Fibroblast of upper back skin (primary cell): ENCODE measurements at places on chromosomes 2 and 18.

DNA sequence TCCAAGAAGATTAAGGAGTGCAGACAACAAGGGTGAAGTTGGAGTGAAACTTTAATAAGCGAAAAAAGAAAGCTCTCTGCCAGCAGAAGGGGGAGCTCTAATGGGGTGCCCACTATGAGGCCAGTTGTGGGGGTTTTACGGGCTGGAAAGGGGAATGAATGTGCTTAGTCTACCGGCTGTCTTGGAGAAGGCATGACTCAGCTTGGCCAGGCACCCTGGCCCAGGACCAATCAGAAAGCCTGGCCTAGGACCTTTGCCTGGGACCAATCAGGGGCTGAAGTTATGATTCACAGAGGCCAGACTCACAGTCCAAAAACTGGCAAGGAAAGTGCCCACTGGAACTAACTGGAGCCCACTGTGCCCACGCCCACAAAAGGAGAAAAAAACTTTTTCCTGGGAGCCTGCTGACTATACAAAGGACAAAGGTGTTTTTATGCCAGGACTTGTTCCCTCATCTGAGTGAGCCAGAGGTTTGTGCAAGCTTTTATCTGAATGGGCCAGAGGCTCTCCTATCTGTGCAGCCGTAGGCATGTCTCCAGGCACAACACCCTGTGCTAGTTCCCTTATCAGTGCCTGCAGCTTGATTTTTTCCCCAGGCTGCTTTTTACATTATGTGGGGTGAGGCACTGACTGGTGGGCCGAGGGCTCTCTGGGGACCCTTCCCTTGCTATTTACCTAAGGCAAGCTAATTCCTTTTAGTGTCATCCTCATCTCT, 18.6 kb downstream of the CMPK2 start:
- DNase-seq = no peak

GRCh38 chr2:26088038-26088643, 54.3 kb downstream of the RAB10 start:
- DNase-seq = peak; percentile 13

- DNase-seq = peak; percentile 53
These were observed 62.6 kb downstream of the COL5A2 start for GRCh38 chr2:189116979-189117378.

DNA sequence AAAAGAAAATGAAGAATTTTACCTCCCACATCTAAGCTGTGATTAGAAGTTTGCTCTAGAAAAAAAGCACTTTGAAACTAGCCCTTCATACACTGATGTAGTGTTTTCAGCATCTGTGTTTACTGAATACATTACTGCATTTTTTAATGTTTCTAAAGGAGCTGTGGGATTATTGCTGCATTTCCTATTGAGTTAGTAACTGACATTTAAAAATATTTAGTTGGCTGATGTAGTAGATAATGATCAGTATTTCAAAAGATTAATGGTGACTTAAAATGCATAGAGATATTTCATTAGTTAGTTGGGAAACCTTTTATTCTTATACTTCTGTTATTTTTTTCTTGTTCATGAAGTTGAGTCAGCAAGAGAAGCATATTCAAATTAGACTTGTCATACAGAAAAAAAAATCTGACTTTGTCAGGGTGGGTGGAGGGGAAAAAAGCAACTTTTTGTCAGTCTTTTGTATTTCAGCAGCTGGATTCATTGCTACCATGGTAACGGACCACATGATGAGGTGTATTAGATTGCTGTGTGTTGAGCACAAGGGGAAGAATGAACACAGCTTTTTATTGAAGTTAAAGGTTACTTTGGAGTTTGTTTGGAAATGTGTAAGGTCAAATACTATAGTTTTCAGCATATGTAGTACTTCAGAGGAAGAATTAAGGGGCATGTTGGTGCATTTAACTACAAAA, at the start of gene DTNA:
TSS of gene DTNA (plus strand) at position 549 of the 692 bp plus-strand sequence. CDS start 45,679 bp downstream, outside the sequence.
- peak; percentile 96 for DNase-seq

DNA sequence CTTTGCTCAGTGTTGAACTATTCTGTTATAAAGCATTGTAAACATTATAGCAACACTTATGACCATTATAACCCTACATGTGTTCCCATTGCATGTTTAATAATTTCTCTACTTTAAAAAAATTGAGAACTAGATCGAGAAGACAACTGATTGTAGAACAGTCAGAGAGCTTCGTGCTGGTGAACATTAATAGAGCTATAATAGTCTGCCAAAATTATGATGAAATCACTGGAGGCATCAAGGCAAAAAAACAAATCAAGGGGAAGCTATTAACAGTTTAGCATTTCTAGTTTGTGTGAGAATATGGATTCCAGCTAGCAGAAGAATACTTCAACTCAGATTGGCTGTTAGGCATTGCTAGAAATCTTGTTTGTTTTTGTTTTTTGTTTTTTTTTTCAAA, 284.2 kb downstream of the CAMKMT start:
- no peak for DNase-seq

- peak; percentile 78 for DNase-seq
These were observed 258.3 kb downstream of the SS18 start for GRCh38 chr18:25832001-25832604.

DNA sequence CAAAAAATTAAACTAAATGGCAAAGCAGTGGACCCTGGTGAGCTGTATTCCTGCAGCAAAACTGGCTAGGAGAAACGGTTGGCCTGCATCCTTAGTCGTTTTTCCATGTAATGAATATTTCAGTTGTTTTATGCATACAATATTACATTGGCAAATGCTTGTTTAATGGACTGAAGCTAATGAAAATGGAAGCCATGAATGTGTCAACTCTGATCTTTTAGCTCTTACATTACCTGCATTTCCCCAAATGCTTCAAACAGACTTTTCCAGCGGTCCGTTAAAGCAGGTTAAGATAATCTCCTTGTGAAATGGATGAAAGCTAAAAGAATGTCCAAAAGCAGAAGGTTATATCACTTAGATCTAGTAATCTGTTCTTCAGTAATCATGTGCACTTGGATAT, 686.3 kb upstream of the SETBP1 start:
- no peak for DNase-seq

GRCh38 chr2:144333143-144333555, 186.8 kb downstream of the ZEB2 start:
- DNase-seq = no peak

GRCh38 chr18:32289483-32290075, 99.7 kb downstream of the MEP1B start:
- peak; percentile 70 for DNase-seq

GRCh38 chr18:74512321-74513053, 16.3 kb downstream of the CNDP2 start:
- DNase-seq = no peak

GRCh38 chr2:178496049-178496448, 15.8 kb downstream of the PLEKHA3 start:
- no peak for DNase-seq

DNA sequence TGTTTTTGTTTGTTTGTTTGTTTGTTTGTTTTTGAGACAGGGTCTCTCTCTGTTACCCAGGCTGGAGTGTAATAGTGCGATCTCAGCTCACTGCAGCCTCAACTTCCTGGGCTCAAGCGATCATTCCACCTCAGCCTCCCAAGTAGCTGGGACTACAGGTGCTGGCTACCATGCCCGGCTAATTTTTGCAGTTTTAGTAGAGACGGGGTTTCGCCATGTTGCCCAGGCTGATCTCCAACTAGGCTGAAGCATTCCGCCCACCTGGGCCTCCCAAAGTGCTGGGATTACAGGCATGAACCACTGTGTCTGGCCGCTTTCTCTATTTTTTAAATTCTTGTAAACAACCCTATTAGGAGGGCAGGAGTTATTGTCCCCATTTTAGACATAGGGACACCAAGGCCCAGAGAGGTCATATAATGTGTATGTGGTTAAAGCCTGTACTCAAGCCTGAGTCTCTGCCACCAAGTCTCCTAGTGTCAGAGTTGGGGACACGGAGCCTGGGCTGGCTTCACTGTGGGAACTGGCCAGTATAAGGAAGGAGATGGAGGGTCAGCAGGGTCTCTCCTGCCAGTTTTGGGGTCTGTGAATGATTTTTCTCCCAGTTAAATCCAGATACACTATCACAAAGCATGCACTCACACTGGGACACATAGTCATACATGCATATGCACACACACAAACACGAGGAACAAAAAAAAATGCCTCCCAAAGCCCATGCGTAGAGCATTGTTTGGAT, 27.5 kb upstream of the MCFD2 start:
- DNase-seq = no peak

DNA sequence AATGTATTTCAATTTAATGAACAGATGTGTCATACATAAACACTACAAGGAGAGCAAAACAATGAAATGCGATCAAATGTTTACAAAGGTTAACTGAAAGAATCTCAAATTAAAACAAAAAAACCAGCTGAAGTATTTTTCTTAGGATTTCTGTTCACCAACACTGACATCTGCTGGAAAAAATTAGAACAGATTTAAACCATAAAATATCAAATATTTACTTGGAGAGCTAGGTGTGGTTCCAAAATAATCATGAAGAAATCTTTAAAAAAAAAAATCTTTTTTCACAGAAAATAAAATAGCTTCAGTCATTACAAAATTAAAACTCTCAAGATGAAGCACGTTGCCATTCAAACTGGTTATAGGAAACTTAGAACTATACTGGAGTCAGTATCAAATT, 13.8 kb downstream of the MMADHC start:
- no peak for DNase-seq

DNA sequence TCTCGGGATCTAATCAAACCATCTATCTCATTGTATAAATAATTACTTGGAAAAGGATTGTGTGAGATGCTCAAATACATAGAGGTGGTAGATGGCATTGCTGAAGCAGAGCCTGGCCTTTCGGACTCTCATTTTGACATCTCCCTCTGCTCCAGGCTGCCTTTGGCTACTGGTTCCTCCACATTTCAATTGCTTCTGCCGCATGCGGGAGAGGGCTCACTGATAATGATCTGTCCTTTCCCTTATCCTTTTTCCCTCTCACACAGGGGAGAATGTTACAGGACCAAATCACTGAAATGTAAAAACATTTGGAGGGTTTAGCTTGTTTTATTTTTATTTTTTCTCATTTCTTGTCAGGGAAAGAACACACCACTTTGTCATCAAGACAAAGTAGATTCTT, 380.6 kb upstream of the UBE2E3 start:
- DNase-seq = no peak

DNA sequence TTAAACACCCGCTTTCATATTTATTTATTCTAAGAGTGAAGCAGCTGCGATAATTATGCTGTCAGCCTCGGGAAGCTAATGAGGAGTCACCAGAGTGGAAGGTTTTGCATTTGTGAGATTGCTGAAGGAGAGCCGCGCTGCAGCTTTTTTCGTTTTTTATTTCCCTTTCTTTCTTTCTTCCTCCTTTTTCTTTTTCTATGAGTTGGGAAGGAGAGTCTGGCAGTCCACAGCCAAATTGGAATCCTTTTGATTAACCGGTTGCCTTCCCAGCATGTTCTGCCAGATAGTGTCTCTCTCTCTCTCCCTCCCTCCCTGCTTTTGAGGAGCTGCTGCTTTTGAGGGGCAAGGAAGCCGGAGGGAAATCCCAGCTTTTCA, 82.1 kb downstream of the CDK15 start:
- no peak for DNase-seq

DNA sequence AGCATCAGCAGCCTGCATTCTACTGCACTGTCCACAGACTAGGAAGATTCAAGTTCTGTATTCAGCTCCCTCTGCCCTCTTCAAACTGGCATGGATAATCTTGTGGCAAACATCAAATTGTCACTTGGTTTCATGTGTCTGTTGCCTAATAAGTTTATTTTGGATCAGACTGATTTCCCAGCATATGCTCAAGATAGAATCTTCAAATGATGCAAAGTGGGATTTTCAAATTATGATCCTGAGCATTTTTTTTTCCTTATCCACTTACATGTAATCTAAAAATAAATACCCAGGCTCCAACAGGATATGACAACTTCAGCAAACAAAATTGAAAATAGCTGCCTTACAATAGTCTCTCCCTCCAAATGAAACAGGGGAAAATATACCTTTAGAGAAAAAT, 160.9 kb upstream of the VRK2 start:
- DNase-seq = no peak
